ENCODE measurements at places on chromosomes 2 and 18. TPM values are rescaled to one million over a fixed set of nuclear protein-coding genes. Genes with fewer than 3 reads are reported as not detected.
A peak's percentile ranks its signal among the peaks of the same experiment; 100 is the strongest.

The GALR1 gene
- total RNA-seq, result under 0.01 TPM

DNA sequence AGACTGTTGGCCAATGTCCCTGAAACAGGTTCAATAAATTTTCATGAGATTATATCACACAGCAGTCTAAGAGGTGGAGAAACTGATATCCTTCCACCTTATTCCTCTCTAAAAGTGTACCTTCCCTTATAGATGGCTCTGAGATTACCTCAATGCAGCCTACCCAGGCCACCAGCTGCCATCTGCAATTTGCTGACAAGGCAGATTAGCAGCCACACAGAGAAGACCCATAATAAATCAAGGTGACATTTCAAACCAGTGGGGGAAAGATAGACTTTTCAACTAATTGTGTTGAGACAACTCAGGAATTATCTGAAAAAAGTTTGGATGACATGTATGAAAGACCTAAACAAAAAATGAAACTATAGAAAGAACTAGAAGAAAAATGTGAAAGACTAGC lies 43.2 kb downstream of the ZBTB7C start:
- no peaks in the 10 kb centered on the region for H3K36me3 ChIP-seq
- H3K4me3 ChIP-seq, result no peak overlapping the region
- H3K27ac ChIP-seq, result no peak overlapping the region
- H3K27me3 ChIP-seq, result no peaks in the 10 kb centered on the region
- H3K4me1 ChIP-seq, result peaks cover 4% of the 10 kb centered on the region

GRCh38 chr2:59383473-59383872 lies 1142.3 kb upstream of the FANCL start:
- DNase-seq, result no peak
- H3K27ac ChIP-seq, result no peak overlapping the region
- no peaks in the 10 kb centered on the region for H3K36me3 ChIP-seq
- H3K4me3 ChIP-seq, result no peak overlapping the region
- H3K4me1 ChIP-seq, result no peaks in the 10 kb centered on the region

The DHRS9 gene
- 0.31 TPM for total RNA-seq

- H3K36me3 ChIP-seq, result no peaks in the 10 kb centered on the region
- H3K27ac ChIP-seq, result no peak overlapping the region
- H3K4me3 ChIP-seq, result no peak overlapping the region
- no peak for DNase-seq
- no peaks in the 10 kb centered on the region for H3K27me3 ChIP-seq
These were observed 61.6 kb downstream of the WDR7 start for GRCh38 chr18:56712761-56713160.

The CHRNG gene
- 77.7 TPM for total RNA-seq

The RNU2-63P gene
- total RNA-seq, result 15.0 TPM

DNA sequence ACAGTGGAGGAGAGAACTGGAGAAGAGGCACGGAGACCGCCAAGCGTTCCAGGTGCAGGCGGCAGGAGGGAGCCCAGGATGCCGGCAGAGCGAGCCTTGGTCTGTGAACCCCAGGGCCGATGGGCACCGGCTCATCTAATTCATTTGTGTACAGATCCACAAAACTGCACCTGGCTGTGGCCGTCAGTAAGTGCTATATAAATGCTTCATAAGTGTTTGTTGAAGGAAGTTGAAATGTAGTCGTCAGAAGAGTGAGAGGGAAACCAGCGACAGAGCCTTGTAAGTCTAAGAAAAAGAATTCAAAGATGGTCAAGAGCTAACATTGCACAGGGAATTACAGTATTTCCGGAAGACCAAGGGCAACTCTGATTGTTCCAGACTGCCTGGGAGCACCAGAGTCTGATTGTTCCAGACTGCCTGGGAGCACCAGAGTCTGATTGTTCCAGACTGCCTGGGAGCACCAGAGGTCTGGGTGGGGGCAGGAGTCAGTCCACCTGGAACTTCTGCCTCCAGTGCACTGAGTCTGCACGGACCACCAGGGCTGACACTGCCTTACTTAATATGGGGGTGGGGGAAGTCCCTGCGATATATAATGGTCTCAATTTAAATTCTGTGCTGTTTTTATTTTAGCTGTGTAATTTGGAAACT lies 112.3 kb downstream of the BCL2 start:
- no peaks in the 10 kb centered on the region for H3K36me3 ChIP-seq
- no peaks in the 10 kb centered on the region for H3K27me3 ChIP-seq
- peaks cover 25% of the 10 kb centered on the region for H3K4me1 ChIP-seq

The LHCGR gene
- total RNA-seq, result 0.44 TPM

- peaks cover 80% of the 10 kb centered on the region for H3K4me1 ChIP-seq
- peak overlapping the region; percentile 76 for H3K27ac ChIP-seq
- peak; percentile 89 for DNase-seq
- H3K4me3 ChIP-seq, result no peak overlapping the region
- no peaks in the 10 kb centered on the region for H3K36me3 ChIP-seq
These were observed 43.4 kb upstream of the SMAD7 start for GRCh38 chr18:48994044-48994651.

DNA sequence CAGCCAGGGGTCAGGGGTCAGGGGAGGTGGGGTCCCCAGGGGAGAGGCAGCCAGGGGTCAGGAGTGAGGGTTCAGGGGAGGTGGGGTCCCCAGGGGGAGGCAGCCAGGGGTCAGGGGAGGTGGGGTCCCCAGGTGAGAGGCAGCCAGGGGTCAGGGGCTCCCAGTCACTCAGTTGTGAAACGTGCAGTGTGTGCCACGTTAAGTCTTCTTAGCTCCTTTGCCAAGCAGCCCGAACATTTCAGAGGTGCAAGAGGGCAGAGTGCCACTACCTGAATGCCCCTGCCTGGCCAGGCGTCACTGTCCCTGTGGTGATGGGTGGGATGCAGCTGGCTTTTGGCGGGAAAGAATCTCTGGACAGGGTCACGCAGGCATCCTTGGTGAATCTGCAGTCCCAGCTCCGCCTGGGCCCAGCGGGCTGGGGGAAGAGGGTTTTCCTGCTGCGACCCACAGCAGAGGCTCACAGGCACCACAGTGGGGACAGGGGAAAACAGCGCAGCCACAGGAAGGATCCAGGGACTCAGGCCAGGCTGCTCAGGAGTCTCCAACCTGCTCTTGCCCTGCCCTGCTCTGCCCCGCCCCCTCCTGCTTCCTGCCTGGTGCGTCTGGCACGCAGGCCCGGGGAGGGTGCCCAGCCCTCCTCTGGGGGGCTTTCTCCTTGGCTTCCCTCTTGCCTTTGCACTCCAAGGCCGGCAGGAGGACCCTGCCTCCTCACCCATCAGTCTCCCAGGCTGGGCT lies 188.3 kb downstream of the TWIST2 start:
- no peak overlapping the region for H3K27ac ChIP-seq
- H3K36me3 ChIP-seq, result no peaks in the 10 kb centered on the region
- peaks cover 2% of the 10 kb centered on the region for H3K4me1 ChIP-seq
- H3K4me3 ChIP-seq, result no peak overlapping the region
- peaks cover 5% of the 10 kb centered on the region for H3K27me3 ChIP-seq
- DNase-seq, result no peak

GRCh38 chr2:240477916-240478315 lies 42.5 kb downstream of the GPC1 start:
- no peaks in the 10 kb centered on the region for H3K27me3 ChIP-seq
- H3K4me1 ChIP-seq, result no peaks in the 10 kb centered on the region
- DNase-seq, result no peak
- no peak overlapping the region for H3K4me3 ChIP-seq
- no peaks in the 10 kb centered on the region for H3K36me3 ChIP-seq

- peaks cover 2% of the 10 kb centered on the region for H3K4me1 ChIP-seq
- no peaks in the 10 kb centered on the region for H3K36me3 ChIP-seq
- peak; percentile 10 for DNase-seq
- no peak overlapping the region for H3K27ac ChIP-seq
- no peaks in the 10 kb centered on the region for H3K27me3 ChIP-seq
These were observed 161.0 kb upstream of the TMEM200C start for GRCh38 chr18:6056171-6056910.

GRCh38 chr2:174682007-174682577 lies 82.2 kb downstream of the CHRNA1 start:
- no peaks in the 10 kb centered on the region for H3K27me3 ChIP-seq
- peak overlapping the region; percentile 90 for H3K4me3 ChIP-seq
- H3K4me1 ChIP-seq, result peaks cover 11% of the 10 kb centered on the region
- H3K36me3 ChIP-seq, result peaks cover 7% of the 10 kb centered on the region

The ACADL gene
- total RNA-seq, result 5.2 TPM

The STARD6 gene
- total RNA-seq, result 0.18 TPM

The LYG2 gene
- not detected for total RNA-seq

The DSC1 gene
- under 0.01 TPM for total RNA-seq

GRCh38 chr2:238985041-238985729 lies 137.3 kb downstream of the TWIST2 start:
- peaks cover 2% of the 10 kb centered on the region for H3K27me3 ChIP-seq
- DNase-seq, result peak; percentile 39
- H3K27ac ChIP-seq, result no peak overlapping the region
- H3K4me3 ChIP-seq, result no peak overlapping the region

DNA sequence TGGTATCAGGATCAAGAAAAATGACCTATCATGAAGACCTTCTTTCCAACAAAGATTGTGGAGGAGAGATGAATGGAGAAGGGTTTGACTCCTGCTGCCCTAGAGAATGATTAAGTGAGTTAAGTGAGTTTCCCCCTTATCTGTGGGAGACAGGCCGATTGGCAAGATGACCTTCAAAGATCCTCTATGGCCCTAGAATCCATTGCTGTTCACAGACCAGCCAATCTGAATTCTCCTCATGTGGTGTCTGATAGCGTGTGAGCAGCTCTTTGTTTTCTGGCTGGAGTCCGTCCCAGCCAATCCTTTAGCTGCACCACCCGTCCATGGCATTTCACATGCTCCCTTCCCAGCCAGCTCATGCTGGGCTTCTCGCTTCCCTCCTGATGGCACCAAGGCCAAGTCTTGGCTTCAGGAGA lies 79.4 kb downstream of the MARCHF4 start:
- no peak overlapping the region for H3K27ac ChIP-seq
- no peak for DNase-seq
- no peaks in the 10 kb centered on the region for H3K27me3 ChIP-seq
- no peaks in the 10 kb centered on the region for H3K4me1 ChIP-seq
- no peaks in the 10 kb centered on the region for H3K36me3 ChIP-seq
- H3K4me3 ChIP-seq, result no peak overlapping the region

The ANKAR gene
- total RNA-seq, result 16.3 TPM

Measured in muscle of leg (tissue), 16 donors.